ENCODE measurements at places on chromosomes 4 and X.

DNA sequence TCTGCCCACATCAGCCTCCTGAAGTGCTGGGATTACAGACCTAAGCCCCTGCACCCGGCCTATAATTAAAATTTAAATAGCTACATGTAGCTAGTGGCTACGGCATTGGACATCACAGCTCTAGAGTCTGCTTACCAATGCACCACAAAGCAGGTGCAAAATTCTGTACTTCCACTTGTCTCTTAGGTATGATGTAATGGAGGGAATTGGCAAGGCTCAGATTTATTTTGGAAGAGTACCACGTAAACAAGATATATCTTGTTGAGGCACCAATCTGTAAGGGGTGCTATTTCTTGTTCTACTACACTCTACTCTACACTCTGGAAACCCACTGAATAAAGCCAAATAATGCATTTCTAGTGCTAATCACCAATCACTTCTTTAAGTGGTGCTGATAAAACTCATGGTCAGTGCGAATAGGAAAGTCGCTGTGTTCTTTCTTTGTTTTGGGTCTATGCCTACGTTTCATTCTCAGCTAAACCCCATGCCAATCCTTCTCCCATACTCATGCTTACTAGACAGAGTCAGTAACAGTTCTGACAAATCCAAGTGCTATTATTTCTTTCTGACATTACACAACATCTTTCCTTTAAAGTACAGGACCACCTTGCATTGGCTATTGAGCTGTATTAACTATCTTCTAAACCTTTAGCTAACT is 92.3 kb downstream of the GC start:
- no peak for DNase-seq

DNA sequence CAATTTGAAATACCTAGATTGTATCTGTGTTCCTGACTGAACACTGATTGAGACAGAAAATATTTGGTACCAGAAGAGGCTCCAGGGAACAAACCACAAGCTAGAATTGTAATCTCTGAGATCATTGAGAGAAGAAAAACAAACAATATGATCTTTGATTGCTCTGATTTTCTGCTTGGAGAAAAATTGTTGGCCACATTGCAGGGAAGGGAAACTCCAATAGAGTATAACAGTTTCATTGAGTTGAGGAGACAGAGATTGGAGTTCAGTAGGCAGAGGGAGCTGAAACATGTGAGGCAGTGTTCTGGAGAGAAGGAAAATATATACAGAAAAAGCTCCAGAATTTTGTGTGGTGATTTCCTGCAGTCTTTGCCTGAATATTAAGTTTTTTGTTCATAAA is 158.2 kb downstream of the C4orf33 start:
- DNase-seq, result no peak

DNA sequence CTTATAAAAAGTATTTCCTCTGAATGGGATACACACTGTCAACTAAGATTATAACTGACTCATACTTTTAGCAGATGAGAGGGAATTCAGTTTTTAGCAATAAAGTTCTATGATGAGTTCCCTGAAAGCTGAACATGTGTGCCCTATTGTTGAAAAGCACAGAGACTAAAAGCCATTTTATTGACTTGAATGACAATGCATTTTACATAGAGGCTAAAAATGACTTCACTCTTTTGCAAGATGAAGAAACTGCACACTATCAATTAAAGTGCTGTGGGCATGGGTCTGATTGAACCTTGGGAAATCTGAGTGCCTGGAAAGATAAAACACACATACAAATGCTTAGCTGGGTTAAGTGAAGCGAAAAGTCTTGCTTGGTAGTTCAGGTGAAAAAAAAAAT is 633.4 kb downstream of the PDHA2 start:
- DNase-seq, result no peak

DNA sequence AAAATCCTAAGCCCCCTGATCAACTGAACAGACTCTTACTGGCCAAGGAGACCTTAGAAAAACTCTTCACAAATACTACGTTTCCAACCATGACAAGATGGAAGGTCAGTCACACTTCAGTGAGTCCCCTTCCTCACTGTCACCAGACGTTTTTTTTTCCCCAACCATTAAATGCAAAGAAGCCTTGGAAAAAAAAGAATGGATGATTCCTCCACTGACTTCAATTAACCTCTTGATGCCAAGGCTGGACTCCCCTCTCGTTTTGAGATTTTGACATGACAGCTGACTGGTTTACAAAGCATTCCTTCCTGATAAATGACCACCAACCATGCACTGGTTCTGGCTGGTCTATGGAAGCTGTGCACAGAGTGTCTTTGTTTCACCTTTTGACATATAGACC is 73.2 kb downstream of the SLC34A2 start:
- DNase-seq, result no peak

DNA sequence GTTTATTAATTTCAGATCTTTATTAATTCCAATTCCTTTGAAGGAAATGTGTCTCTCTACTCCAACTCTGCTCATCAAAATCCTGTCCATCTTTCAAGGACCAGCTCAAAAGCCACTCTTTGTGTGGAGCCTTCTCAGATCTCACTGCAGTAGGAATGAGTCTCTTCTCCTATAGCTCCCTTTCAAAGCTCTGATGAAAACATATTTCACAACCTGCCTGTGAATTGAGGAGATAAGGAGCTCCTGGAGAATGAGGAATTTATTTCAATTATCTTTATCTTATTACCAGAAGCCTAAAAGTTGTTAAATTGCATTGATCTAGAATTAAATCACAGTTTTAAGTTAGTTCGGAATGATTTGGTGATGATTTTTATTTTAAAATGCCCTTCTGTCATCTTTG is 92.6 kb upstream of the TRPC3 start:
- DNase-seq, result no peak

- DNase-seq, result no peak
Observed at GRCh38 chrX:133321451-133321850, 93.8 kb downstream of the GPC4 start.

- no peak for DNase-seq
Observed at GRCh38 chr4:46804781-46805413, 104.1 kb downstream of the COX7B2 start.

GRCh38 chr4:76806757-76807156 is 91.2 kb downstream of the SOWAHB start:
- no peak for DNase-seq

- DNase-seq, result no peak
Observed at GRCh38 chrX:96682516-96682915, 2.1 kb upstream of the DIAPH2 start.

GRCh38 chrX:154408659-154409221 is 314 bp downstream of the DNASE1L1 start:
- no peak for DNase-seq

DNA sequence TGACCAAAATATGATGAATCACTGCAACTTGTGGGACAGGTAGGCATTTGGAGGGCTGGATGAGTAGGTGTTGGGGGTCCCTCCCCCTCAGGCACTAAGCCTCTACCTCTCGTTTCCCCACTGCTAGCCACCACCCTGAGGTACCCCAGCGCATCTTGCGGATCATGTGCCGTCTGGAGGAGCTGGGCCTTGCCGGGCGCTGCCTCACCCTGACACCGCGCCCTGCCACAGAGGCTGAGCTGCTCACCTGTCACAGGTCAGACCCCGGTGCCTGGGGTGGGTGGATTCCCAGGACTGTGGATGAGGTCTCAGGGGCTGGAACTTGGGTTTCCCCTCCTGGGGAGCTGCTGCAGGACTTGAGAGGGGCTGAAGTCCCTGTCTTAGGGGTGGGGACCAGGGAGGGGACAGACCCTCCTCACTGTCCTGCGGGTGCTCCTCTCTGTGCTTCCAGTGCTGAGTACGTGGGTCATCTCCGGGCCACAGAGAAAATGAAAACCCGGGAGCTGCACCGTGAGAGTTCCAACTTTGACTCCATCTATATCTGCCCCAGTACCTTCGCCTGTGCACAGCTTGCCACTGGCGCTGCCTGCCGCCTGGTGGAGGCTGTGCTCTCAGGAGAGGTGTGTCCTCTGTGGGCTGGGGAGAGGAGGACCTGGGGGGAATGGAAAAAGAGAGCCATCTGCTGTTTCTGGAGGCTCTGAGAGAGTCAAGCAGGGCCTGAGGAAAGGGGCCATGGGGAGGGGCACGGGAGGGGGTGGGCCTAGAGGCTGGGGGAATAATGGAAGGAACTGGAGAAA is 10.1 kb upstream of the ERAS start:
- DNase-seq, result no peak

DNA sequence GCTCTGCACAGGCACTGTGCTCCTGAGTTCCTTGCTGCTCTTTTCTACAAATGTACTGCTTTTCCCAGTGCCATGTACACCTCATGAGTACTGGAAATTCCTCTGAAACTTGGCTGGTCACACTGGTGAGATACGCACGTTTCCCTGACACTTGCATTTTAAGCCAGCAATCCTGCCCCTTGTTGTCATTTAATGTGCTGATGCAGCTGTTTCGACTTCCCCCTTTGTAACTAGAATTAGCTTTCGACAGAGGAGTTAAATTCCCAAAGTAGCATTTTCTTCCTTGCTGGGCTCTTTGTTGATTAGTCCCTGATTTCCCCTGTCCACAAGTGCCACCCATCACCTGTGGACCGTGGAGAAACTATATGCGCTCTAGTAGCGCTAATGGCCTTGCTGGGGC is 77.5 kb downstream of the IQCM start:
- no peak for DNase-seq

DNA sequence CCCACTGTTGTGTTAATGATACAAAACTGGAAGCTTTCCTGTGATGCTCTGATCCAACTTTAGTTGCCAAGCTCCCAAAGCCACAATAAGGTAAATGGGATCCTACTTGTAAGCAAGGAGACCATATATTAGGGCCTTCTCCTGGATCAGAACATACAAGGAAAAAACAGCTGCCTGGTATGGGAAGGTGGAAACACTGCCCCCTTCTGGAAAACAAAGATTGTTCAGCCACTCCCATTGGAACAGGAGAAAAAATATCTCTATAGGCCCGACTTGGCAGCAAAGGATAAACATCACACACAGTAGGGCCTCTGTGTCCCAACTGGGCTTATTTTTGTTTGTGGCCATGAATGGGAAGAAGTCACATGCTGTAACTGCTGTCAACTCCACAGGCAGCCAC is 166.5 kb downstream of the TBX22 start:
- DNase-seq, result no peak

GRCh38 chr4:75370576-75370975 is 143.6 kb downstream of the RCHY1 start:
- no peak for DNase-seq

DNA sequence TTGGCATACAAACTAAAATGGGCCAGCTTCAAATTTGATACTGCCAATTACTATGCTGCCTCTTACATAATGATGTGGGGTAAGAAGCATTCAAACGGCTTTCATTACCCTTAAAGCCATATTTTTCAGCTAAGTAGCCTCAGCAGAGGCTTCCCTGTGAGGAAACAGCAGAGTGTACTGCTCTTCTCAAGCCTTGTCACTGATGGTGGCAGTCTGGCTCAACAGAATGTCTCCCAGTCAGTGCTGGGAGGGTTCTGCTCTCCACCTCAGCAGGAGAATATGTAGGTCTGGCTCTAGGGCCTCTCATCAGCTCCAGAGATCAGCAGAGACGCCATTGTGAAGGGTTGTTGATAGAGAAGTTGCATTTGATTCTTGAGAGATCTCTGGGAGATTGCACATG is 44.6 kb upstream of the MBNL3 start:
- DNase-seq, result no peak

DNA sequence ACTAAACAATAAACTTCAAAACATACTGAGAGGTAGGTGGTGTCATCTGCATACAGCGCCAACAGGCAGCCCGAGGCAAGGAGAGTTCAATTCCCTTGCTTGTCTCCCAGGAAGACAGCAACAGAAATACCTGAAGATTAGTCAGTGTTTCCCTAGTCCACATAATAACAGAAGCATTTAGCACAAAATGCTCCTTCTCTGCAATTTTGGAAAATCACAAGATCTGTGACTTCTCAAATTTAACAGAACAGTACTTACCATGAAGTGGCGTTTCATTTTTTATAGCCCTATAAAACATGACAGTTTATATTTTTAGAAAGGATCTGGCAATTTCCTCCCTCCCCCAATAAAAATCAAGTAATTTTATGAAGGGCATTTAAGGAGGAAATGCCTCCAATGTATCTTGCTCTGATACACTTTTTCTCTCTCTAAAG is 67.1 kb upstream of the MYOZ2 start:
- no peak for DNase-seq

DNA sequence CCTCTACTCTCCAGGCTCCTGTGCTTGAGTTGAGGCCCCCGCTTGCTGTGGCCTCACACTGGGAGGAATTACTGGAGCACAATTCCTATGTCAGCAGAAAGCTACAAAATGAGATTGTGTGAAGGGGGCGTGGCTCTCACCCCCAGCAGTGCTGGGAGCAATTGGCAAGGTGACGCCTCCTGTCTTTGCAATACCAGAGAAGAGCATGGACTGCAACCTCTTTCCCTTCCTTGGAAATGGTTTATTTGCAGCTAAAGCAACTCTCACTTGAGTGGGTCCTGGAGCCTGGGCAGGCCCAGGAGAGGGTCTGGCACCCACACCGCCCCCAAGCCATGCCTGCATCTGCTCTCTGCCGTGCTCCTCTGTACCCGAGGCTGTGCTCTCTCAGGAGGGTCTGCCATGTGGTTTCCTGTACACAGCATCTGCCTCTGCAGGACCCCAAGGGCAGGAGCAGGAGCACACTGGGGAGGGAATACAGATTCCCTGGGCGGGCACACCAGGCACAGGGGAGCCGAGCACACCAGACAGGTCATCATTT is 32.9 kb upstream of the HGFAC start:
- no peak for DNase-seq

GRCh38 chrX:115968436-115969252 is 201.9 kb upstream of the AGTR2 start:
- no peak for DNase-seq

- DNase-seq, result no peak
Observed at GRCh38 chr4:23235628-23236390, 543.1 kb downstream of the GBA3 start.

DNA sequence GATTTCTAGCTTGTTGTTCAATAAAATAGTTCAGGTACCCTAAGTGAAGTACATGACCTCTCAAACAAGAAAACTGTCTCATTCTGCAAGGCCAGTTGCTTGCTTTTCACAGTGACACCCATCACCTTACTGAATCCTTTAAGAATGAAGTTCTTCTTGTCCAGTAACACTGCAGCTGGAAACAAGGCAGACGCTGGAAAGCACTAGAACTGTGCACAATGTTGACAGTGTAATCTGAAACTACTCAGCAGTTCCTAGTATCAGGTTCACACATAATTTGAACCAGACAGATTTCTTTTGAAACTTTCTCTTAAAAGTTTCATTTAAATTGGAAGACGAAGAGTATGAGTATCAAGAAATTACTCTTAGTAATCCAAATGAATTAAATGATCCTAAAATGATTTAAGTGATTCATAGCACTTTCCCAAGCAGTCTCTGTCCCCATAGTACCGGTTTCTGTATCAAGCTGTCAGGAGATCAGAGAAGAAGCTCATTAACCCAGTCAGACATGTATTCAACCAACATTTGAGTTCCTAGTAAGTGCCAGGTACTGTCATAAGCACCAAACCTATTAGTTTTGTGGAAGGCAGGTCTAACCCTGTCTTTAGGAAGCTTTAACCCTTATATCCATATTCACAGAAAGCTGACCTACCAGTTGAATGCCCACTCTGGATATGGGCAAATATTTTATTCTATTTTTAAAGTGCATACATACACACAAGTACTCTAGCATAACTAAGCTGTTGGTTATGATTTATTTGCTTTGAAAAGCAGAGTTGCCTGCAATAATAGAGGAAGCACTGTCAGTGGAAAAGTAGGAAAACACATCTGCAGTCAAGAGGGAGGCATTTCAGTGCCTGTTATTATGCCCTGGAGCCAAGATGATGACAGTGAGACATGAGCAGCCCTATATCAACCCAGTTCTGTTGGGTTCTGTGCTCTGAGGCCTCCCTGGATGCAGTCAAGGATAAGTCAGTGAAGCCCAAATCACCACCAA is 63.6 kb downstream of the PALLD start:
- no peak for DNase-seq

Data from Kasumi-1 (cell line).